ENCODE measurements at places on chromosomes 13 and 19.

DNA sequence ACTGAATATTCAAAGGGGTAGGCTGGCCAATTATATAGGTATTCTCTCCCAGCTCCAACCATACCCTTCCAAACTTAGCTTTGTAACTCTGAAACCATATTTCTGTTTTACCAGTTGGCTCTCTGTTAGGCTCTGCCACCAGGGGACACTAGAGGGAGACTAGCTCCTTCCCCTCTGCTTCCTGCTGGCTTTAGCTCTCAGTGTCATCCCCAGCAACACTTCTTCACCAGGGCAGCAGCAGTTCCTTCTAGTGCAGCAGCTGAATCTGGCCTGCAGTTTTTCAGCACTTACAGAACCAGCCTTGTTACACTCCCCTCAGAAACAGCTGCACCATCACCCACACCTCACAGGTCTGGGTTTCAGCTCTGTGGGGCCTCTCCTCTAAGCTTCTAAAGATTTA lies 51.0 kb upstream of the DOCK9 start:
- DNase-seq = no peak

GRCh38 chr13:86882835-86883234 lies 788.3 kb upstream of the SLITRK5 start:
- no peak for DNase-seq

- no peak for DNase-seq
These were observed 135.7 kb downstream of the DNAJC15 start for GRCh38 chr13:43159026-43159461.

DNA sequence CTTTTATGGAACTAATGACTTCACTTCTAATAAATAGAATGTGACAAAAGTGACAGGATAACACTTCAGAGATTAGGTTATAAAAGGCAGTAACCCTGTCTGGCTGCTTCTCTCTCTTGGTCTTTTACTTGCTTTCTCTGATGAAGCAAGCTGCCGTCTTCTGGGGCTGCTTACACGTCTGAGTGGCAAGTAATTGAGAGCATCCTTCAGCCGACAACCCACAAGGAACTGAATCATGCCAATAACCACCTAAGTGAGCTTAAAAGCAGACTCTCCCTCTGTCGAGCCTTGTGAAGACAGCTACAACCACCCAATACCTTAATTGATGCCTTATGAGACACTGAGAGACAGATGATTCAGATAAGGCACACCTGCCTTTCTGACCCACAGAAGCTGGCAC lies 1091.2 kb downstream of the SLITRK1 start:
- no peak for DNase-seq

GRCh38 chr13:89897681-89898080 lies 1449.8 kb upstream of the MIR17HG start:
- no peak for DNase-seq

GRCh38 chr13:73369095-73369494 lies 310.3 kb downstream of the KLF5 start:
- DNase-seq = no peak

DNA sequence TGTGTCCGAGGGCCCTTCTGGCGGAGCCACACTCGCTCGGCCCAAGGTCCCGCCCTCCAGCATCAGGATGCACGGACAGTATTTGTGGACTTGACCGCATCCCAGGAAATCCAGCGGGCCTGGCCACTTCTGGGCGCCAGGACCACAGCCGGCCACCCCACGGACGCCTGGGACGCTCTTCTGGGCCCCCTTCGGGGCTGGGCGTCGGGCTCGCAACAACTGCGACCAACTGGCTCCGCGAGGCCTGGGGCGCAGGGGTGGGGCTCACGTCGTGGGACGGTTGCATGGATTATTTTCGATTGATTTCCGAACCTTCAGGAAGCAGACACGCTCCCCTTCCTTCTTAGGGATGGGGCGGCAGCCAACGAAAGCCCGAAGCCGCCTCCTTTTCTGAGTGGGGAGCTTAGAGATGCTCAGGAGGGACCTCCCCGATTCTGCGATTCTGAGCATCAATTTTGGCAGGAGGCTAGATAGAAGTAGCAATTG lies 521 bp upstream of the NUP58 start:
- no peak for DNase-seq

DNA sequence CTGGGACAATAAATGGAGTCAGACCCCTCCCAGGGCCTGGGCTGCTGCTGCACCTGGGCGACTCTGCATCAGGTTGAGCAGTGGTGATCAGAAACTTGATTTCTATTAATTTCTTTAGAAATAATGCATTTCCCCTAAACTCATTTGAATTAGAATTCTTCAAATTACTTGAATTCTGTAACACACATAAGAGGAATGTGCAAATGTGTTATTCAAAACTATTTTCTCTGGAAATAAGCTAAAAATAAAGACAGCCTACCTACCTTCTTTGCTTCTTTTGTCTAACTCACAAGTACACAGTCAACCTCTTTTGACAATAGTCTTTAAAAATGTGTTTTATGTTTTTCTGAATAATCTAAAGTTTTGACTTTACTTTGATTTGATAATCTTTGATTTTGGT lies 433.0 kb downstream of the KLF12 start:
- DNase-seq = no peak

DNA sequence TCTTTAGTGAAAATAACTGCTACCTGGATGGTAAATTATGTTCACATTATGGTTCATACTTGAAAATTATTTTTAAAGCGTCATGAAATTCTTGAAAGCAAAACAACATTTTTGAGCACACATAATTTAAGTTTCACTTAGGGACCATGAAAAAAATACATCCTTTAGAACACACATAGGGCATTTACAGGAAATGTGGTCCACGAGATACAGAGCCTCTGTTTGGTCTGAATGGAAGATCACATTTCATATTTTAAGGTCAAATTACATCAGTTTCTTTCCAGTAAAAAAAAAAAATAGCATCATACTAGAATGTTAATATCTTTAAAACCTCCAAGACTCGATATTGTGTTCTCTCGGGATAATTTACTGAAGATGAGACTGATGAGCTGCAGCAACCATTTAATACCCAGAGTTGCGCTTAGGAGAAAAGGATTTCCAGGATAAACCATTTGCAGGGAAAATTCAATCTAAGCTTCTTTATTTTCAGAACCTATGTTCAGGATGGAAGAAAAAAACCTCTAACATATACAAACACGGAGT lies 720.7 kb downstream of the DIAPH3 start:
- no peak for DNase-seq

DNA sequence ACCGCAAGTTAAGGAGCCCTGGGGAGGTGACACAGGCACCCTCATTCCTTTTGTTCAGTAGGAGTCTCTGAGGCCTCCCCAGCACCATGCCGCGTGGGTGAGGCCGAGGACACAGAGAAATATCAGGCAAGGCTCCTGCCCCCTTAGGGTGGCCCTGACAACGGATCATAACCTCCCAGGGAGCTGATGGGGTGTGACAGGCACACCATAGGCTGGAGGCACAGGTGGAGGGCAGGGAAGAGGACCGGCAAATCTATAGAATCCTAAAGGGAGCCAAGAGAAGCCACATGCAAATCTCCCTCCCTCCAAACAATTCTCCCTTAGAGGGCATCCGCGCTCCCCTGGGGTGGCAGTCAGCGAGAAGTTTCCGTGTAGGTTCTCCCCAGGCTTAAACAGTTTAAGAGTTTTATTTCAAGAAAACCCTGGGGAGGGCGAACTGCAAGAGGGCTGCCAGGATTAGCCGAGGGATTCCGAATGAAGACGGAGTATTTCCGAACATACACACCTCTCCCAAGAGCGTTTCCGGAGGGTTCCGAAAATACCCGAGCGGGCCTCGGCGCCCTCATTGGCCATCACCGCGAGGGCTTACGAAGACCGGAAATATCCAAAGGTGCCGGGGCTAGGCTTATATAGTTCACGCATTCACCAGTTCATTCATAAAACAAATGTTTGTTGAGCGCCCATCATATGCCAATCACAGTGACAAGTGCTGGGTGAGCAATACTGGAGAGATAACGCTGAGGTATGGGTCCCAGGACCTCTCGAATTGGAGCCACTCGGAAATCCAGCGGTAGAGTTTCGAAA lies 610 bp upstream of the RPL28 start:
- no peak for DNase-seq

- DNase-seq = no peak
These were observed 15.9 kb upstream of the IZUMO2 start for GRCh38 chr19:50178859-50179537.

GRCh38 chr13:111952032-111952431 lies 114.9 kb upstream of the SOX1 start:
- no peak for DNase-seq

DNA sequence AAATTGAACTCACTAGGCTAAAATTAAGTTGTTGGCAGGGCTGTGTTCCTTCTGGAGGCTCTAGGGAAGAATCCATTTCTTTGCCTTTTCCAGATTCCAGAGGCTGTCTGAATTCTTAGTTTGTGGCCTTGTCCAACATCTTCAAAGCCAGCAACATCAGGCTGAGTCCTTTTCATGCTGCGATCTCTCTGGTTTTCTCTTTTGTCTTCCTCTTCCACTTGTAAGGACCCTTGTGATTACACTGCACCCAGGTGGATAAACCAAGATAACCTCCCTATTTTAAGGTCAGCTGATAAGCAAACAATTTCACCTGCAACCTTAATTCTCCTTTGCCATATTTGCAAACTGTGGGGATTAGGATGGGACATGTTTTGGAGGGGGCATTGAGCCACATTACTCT lies 11.5 kb downstream of the UTP14C start:
- DNase-seq = no peak

DNA sequence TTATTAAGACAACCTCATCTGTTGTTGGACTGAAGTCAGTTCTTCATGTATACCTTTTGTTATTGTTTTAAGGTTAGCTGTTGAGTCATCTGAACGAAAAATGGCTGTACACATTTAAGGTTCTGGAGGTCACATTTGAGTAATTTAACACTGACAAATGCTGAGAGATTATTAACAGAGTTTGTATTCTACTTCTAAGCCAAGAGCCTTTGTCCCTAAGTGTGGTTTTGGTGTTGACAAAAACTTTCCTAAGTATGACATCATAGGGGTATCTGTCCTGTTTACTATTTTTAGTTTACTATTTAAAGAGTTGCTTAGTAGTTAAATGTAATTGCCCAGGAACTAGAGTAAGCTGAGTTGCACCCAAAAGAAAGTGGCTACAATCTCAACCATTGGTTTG lies 71.9 kb downstream of the CDK8 start:
- DNase-seq = no peak

DNA sequence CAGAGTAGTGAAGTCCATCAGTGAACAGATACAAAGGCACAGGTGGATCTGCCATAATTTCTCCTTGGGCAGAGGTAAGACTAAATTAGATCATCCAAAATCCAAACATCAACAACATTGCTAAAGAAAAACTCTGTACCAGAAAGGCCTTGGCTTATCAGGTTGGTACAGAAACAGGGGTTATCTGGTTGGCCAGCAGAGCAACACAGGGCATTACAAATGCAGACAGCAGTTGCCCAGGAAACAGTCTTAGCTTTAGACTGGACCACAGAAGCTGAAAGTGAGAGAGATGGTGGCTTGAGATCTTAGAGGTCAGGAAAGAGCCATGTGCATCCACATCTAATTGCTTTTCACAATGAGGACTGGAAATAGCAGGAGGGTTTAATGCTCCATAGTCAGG lies 26.6 kb upstream of the DGKH start:
- no peak for DNase-seq

DNA sequence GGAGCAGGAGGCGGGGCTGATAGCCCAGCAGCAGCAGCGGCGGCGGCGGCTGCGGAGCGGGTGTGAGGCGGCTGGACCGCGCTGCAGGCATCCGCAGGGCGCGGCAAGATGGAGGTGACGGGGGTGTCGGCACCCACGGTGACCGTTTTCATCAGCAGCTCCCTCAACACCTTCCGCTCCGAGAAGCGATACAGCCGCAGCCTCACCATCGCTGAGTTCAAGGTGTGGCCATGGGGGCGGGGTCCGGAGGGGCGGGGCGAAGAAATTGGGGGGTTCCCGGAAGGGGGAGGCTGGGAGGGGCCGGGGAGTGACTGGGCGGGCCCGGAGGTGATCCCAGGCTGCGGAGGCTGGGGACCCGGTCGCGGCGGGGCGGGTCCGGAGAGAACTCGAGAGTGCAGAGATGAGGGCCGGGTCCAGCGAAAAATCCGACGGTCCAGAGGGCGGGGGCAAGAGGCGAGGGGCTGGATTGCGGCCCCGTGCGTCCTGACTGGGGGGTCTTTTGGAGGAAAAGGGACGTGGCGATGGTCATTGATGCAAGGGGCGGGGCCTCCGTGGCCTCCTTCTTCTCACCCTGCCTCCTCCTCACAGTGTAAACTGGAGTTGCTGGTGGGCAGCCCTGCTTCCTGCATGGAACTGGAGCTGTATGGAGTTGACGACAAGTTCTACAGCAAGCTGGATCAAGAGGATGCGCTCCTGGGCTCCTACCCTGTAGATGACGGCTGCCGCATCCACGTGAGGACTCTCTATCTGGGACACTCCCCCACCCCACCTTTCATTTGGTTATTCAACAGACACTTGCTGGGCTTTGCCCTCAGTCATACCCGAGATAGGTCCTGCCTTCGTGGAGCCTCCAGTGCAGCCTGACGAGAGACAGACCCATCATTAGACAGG lies at the start of gene TBCB:
Gene TBCB (plus strand): TSS at position 16 of the 891 bp plus-strand sequence. CDS start 93 bp downstream, at position 109.
- DNase-seq = peak; percentile 59

- no peak for DNase-seq
These were observed 18.2 kb downstream of the CLEC11A start for GRCh38 chr19:50741179-50741933.
